Left renal pelvis (tissue), 4 donors: ENCODE measurements at places on chromosomes 3 and 15. TPM values are rescaled to one million over a fixed set of nuclear protein-coding genes. Genes with fewer than 3 reads are reported as not detected.

DNA sequence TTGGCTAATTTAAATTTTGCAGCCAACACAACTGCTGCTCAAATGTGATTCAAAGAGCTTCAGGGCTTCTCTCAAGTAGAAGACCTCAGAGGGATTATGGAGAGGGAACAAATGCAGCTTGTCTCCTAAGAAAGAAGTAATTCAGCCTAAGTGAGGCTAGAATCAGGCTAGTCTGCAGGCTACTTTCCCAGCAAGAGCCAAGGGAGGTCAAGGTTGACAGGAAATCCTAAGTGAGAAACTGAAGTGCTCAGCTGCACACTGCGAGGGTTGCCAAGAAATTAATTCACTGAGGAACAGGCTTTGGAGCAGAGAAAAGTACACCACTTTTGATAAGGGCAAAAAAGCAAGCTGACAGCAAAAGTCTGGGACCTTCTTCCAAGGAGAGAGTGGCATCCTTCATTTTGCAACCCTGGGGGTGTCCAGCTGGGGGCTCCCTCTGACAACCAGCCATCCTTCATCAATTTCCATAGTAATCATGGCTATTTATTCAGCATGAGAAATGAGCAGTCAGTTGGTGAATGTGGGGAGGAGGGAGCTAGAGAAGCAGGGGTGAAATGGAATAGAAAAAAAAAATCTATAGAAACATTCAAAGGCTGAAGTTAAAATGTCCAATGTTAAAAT, 646.4 kb upstream of the ADAMTS9 start:
- peak; percentile 62 for DNase-seq

DNA sequence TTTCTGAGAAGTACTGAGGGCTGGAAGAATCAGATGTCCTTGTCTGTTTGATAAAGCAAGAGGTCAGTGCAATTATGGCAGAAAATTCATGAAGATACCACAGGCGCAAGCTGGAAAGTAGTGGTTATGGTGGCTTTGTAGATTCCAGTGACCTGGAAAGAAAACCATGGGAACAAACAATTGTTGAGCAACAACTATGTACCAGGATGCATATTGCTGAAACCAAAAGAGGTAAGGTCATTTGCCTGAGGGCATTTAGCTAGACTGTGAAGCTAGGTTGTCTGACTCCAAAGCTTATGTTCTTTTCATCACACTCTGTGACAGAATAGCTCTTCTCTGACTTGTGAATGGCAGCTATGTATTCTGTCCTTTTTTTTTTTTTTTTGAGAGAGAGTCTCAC, 74.0 kb downstream of the B3GALNT1 start:
- no peak for DNase-seq

C2CD4A gene
- 0.46 TPM for polyA plus RNA-seq

LRRIQ4 gene
- 0.17 TPM for polyA plus RNA-seq

DNA sequence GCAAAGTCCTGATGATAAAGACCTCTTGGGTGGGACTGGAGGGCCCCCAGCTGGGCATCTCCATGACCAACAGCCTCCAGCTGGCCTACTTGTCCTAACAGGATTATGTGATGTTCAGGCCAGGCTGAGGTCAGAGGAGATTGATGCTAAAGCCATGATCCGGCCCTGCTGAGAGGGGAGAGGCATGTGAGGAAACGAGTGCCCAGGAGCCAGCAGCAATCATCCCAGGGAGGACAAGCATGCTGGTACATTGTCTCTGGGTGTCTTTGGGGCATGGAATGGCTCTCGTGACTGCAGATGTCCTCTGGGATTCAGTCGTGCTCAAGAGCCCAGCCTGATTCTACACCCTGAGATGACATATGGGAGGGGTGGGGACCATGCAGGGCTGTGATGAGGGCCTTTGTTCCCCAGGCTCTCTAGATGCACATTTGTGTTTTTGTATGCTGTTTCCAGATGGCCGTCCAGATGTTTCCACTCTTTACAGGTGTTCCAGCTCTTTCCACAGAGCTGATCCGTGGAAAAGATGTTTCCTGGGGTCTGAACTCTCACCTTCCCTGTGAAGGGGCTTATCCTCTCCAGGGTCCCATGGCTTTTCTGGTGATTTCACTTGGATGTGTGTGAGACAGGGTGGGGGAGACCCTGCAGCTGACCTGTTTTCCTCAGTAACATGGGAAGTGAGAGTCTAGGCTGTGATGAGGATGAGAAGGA, 20.2 kb downstream of the SLC24A1 start:
- DNase-seq: no peak

DNA sequence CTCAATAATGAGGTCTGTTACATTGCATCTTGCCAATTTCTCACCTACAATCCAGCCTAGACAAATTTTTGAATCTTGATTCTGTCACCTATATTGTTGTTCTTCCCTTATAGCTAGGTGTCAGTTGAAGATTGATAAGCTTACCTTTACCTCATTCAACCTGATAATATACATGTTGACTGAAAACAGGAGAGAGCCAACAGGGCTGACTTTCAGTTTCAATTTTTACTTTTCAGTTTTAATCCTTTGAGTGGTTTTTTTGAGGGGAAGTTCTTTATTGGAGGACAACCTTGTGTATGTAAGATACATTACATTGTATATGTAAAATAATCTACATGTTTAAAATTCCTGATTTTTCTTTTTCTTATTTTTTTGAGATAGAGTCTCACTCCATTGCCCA, 5.8 kb downstream of the ATP13A5 start:
- DNase-seq: no peak

- no peak for DNase-seq
These were observed 1.4 kb downstream of the PLEKHO2 start for GRCh38 chr15:64842986-64843561.

SLC24A1 gene
- polyA plus RNA-seq: 15.2 TPM
